ENCODE measurements at places on chromosomes 12 and 14.

DNA sequence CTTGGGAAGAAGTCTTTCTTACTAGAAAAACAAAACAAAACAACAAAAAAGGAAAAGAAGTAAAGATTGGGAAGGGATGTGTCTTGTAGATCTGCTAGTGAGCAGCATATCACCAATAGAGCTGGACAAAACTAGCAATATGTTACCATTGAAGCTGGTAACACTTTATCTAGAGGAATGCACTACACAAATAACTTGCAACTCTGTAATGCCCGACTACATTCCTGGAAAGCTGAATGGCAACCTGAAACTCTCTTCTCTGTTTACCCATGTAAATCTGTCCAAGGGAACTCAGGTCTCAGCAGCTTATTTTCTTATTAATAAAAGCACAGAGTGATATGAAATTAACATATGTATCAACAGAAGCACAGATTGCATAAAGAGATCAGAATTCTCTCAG lies 624.4 kb downstream of the KCNH5 start:
- DNase-seq, result no peak

- no peak for DNase-seq
Measured at GRCh38 chr14:73755434-73756014, 41.3 kb upstream of the PNMA1 start.

DNA sequence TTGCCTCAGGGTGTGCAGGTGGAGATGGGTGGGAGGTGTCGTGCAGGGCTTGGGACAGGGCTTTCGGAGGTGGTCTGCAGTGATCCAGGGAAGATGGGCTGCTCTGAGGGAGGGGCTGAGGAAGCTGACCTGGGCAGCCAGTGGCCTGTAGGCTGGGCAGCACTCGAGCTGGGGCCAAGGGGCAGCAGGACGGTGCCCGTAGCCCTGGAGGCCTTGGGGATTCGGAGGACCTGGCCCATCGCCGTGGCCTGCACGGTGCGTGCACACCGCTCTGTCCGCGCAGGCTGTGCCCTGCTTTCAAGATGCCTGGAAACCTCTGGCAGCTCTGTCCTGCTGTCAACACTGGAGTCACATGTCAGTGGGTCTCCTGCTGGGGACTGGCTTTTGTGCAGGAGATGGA lies 9.1 kb downstream of the PACS2 start:
- no peak for DNase-seq

DNA sequence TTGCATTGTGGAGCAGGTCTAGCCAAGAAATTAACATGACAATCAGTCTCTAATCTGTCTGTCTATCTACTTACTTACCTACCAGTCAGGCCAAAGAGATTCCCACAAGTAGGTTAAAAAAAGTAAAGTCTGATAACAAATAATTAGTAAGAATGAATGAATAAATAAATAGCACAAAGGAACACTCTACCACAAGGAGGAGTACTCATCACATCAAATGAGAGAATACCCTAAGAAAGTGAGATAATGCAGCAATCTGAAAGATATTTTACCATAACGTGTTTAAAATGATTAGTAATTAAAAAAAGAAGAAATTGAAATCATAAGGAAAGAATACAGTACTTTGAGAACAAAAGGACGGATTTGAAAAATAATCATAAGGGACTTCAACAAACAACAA lies 187.2 kb downstream of the SYNE2 start:
- no peak for DNase-seq

- peak; percentile 44 for DNase-seq
Measured at GRCh38 chr12:48999371-49000131, at the start of gene DDN. DDN (minus strand) TSS chr12:48999375; CDS start chr12:48999287, 88 bp downstream.

DNA sequence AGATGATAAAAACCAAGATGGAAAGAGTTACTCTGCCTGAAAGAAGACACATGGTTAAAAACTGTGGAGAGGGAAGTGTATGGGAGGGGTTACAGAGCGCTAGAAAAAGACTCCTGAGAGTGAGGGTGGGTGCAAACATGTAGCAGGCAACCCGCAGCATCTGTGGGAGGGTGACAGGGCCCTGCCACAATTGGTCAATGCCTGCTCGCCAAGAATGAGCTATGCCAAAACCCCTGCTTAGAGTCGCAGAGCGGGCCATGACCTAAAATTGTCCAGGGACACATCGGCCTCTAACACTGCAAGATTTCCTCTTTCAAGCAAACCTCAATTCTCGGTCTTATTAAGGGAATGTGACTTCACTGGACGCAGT lies 700 bp downstream of the PRKAG1 start:
- DNase-seq, result peak; percentile 39

- no peak for DNase-seq
Measured at GRCh38 chr12:93167331-93167730, 210.4 kb upstream of the NUDT4 start.

DNA sequence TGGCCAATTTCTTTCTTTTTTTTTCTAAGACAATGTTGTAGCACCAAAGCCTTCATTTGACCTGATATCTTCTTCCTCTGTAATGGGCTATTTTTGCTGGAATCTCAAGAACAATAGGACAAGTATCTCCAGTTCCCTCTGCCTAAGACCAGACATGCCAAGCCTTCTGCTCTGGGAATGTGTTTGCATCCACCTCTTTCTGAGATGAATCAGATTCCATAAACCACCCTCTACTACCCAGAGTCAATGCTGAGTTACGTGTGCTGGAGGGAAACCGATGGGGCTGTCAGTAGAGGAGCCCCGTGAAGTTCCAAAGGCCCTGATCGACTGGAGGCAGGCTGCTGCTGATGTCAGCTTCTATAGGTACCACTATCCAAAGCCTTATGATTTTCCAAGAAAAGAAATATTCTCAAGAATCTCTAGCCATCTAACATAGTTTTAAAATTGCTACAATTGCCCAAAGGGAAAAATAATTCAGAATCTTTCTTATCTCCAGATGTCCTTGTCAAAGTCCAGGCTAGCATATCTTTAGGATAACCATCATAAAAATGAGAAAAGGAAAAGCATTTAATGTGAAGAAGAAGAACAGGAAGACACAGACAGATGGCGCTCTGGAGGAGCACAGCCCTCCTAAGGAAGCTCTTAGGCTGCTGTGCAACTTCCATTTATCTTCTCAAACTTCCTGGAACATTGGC lies 101.9 kb downstream of the SLC8A3 start:
- no peak for DNase-seq

- peak; percentile 38 for DNase-seq
Measured at GRCh38 chr12:22631863-22632463, 7.0 kb downstream of the ETNK1 start.

DNA sequence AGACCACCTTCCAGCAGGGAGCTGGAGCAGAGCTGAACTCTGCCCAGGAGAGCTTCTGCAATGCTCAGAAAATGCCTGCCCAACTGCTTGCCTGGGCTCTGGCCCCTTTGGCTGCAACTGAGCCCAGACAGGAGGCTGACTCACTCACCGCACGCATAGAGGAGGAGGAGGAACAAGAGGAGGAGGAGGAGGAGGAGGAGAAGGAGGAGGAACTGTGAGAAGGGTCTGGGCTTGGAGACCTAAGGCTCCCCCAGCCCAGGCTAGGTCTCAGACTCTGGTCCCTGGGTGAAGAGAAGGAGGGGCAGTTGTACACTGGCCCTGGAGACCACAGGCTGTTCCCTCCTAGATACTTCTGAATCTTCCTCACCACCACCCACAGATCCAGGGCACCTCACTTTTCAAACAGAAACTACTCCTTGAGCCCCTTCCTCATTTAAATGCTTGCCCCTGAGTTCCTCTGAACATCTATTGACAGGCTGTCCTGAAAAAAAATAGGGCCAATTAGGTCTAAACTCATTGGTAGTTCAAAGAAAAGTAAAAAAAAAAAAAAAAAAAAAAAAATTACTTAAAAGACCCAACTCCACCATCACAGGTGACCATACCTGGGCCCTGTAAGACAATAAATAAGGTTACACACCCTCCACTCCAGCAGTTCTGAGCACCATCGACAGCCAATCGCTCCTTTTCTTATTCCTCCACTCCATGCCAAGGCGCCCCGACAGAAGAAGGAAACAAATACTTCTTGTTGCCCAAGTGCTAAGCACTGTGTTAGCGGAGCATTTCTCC lies 674 bp downstream of the VDR start:
- DNase-seq, result peak; percentile 56

GRCh38 chr14:80427101-80427500 lies 215.8 kb upstream of the DIO2 start:
- no peak for DNase-seq

DNA sequence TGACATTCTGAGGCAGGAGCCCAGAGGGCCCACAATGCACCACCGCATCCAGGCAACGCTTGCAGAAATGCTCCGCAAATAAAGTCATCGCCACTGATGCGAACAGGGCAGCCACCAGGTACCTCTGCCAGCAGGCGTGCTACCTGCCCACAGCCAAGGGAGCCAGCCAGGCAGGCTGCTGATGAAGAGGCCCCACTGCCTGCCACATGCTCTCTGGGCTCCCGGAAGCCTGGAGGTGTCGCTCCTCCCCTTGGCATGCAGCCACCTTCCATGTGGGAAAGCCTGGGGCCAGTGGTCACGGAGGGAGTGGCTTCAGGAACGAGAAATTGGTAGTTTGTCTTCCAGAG lies 14.7 kb downstream of the GPR132 start:
- DNase-seq, result no peak
